ENCODE measurements at places on chromosomes 7 and 10.

GRCh38 chr7:115600207-115600606, 430.4 kb downstream of the TFEC start:
- DNase-seq, result no peak

GRCh38 chr7:44891372-44891771, 6.0 kb upstream of the PURB start:
- no peak for DNase-seq

DNA sequence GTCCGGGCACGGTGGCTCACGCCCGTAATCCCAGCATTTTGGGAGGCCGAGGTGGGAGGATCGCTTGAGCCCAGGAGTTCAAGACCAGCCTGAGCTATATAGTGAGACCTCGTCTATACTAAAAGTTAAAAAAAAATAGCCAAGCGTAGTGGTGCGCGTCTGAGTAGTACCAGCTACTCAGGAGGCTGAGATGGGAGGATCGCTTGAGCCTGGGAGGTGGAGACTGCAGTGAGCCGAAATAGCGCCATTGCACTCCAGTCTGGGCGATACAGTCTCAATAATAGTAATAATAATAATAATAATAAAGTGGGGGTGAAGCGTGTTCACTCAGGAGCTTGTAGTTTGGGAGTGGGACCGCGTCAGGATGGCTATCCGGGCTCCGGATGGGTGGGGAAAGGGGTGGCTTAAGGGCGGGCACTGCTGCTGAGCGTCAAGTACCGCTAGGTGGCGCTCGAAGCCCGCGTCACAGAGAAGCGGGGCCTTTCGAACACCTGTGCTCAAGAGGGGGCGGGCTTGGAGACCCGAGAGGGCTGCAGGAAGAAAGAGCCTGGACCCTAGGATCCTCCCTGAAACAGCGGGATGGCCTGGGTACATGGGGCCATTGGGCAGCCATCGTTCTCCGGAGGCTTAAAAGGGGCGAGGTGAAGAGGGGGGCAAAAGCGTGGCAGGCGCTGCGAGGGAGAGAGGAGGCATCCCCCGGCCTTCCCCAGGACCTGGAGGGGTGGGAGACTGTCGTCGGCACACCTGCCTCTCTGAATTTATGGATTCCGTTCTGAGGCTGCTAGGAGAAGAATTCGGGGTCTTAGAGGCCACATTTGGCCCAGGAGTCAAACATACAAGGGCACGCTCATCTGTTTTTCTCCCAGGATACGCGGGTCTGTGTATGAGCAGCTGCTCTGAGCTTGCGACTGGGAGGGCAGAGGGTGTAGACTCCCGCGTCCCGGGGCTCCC, 14.5 kb downstream of the LBX1 start:
- DNase-seq, result peak; percentile 81

DNA sequence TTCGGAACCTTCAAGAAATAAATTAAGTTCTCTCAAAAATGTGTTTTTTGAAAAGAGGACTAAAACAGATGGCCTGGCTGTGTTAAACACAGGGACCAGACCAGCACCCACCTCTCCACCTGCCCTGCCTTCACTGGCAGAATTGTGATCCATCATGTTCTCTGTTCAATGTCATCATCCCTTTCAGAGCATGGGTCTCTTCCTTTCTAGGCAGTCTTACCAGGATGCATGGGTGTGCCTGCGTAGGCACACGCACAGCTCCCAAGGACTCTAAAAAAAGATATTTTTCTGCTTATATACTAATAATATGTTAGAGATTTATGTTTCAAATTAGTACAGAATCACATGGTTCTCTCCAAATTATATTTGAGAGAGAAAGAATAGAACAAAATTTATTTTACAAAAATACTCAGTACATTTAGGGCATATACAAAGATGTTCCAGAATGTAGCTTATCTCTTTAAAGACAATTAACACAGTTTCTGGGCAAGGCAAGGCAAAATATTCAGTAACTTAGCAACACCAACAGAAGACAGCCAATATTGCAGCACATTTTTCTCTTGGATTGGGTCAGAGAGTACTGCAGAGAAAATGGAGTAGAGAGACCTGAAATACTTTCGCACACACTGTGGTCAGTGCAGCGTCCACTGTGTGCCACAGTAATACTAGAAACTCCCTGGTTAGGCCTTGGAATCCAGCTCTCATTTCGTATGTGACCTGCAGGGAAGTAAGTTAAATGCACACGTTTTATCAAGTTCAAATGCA, 52.8 kb downstream of the EGFR start:
- DNase-seq, result no peak

DNA sequence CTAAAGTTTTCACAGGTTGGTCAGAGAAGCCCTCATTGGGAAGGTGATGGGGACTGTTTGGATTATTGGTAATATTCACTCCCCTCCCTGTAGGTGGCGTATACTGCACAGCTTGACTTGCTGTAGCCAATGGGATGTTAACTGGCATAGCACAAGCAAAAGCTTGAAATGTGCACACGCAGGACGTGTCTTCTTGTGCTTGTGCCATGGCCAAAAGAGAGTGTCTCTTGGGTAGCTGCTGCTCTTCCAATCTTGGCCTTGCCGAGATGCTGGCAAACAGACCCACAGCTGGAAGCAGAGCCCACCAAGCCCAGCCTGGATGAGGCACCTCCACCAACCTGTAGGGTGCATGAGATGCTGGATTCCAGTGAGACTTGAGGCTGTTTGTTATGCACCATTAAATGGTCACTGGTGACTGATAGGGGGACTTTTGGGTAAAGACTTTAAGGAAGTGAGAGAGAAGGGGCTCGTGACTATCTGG, 266.0 kb downstream of the GRID1 start:
- peak; percentile 43 for DNase-seq

- peak; percentile 49 for DNase-seq
Measured at GRCh38 chr10:92573091-92573797, 649 bp downstream of the IDE start.

GRCh38 chr10:86802473-86803108, 46.2 kb downstream of the BMPR1A start:
- DNase-seq, result no peak

- DNase-seq, result no peak
Measured at GRCh38 chr7:43782768-43783555, 24.5 kb downstream of the BLVRA start.

DNA sequence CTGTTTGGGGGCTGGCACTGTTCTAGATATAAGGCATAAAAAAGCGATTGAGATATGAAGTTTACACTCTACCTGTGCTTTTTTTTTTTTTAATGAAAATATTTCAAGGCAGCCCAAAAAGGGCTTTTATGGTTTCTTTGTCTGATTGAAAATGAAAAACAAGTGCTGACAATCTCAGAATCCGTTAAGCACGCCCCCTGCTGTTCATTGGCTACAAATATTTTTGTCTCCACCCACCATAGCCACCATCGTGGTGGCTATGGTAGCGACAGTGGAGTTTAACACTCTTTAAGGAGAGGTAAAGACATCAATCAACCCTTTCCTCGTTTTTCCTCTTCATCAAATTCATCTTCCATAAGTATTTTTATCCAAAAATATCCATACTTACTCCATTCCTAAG, 94.2 kb downstream of the CD36 start:
- DNase-seq, result no peak

DNA sequence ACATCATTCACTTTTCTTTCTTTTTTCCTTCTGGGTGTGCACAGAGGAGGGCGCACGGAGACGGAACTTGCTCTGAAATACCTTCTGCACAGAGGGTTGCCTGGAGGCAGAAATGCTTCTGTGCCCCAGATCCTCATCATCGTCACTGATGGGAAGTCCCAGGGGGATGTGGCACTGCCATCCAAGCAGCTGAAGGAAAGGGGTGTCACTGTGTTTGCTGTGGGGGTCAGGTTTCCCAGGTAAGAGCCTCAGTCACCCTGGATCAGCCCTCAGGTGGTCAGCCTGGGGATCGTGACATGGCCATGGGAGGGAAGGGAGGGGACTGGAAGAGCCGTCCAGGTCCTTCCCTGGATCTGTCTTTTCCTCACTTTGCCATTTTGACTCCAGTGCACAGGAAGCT, 33.6 kb downstream of the VWA2 start:
- DNase-seq, result no peak

DNA sequence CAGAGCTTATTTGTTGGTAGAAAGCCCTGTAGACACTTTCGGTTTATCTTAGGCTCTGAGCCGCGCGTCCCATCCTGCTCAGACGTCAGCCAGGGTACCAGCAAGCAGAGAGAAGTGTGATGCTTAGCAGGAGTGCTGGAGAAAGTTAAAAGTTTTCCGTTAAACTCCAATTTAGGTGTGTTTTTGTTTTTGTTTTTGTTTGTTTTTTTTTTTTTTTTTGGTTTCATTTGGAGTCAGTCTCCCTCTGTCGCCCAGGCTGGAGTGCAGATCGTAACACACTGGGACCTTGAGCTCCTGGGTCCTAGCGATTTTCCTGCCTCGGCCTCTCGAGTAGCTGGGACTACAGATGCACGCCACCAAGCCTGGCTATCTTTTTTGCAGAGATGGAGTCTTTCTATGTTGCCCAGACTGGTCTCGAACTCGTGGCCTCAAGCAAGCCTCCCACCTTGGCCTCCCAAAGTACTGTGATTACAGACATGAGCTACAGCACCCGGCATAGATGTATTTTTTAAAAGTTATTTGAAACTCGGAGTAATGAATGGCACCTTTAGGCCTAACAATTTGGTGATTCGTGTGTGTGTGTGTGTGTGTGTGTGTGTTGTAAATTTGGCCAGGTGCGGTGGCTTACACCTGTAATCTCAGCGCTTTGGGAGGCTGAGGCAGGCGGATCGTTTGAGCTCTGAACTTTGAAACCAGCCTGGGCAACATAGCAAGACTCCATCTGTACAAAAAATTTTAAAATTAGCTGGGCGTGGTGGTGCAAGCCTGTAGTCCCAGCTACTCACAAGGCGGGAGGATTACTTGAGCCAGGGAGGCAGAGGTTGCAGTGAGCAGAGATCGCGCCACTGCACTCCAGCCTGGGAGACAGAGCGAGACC, 1.3 kb upstream of the HIP1 start:
- no peak for DNase-seq

DNA sequence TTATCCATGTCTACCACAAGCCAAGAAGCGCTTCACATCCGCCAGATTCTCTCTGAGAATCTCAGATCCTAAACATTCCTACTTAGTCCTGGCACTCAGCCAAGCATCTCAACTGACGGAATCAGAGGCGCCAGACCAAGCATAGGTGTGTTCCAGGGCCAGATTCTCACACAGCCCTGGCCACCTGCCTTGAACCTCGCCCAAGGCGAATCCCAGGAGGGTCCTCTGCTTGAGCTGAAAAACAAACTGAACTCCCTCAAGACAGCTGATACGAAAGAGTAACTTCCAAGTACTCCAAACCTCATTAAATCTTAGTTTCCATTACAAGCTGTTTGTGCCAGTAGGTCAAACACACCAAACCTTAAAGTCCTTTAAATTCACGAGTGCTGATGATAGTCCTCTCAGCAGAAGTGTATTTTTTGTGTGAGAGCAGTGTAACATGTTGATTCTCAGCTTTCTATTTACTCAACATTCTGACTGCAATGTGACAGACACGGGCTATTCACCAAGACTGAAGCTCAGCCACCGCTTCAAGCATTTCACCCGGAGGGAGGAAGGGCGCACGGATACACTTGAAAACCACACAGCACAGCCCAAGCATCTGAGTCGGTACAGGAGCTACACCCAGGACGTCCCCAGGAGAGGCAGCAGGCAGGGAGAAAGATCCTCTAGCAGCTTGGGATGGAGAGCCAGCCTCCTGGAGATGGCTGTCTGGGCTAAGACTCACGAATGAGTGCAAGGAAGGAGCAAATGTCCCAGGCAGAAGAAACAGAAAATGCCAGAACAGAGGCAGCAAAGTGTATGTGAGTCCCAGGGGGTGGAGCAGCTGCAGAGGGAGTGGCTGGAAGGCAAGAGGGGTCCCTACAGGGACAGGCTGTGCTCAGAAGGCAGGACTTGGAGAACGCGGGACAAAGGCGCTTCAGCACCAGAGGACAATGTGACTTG, 6.0 kb downstream of the PARD3 start:
- DNase-seq, result no peak

- no peak for DNase-seq
Measured at GRCh38 chr7:44574287-44574872, 672 bp upstream of the DDX56 start.

- no peak for DNase-seq
Measured at GRCh38 chr7:43844257-43844656, 25.1 kb downstream of the MRPS24 start.

DNA sequence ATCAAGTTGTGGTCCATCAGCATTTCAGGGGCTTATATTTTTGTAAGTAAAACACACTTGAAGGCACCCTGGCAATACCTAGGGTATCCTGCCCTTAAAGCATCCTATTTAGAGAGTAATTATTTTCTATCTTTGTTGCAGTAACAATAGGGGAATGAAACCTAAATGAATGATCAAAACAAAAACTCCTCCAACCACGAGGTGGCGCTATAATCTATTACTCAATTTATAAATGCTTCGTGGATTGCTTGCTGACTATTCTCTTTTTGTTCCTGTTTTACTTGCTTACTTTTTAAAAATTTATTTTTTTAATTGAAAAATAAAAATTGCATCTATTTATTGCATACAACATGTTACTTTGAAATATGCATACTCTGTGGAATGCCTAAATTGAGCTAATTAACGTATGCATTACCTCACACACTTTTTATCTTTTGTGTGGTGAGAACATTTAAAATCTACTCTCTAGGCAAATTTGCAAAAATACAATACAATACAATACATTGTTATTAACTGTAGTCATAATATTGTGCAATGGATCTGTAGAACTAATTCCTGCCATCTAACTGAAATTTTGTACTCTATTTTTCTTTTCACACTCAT, 147.7 kb upstream of the BMPER start:
- peak; percentile 56 for DNase-seq

DNA sequence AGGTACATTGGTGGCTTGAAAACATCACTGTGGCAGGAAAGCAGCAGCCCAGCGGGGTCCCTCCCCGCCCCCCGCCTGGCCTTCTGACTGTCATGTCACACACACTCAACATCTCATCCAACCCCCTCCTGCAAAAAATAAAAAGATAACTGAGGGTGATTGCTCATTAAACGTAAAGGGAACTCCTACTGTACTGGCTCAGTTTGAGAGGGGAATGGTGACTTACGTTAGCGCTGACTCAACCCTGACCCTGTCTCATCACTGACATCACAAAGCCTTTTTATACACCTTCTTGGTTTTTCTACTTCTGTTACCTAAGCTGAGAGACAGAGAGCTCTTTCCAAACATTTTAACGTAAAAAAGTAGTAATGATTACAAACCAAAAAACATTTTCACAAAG, 48.8 kb downstream of the ADARB2 start:
- DNase-seq, result no peak

- no peak for DNase-seq
Measured at GRCh38 chr7:5238500-5238899, 44.2 kb upstream of the SLC29A4 start.

DNA sequence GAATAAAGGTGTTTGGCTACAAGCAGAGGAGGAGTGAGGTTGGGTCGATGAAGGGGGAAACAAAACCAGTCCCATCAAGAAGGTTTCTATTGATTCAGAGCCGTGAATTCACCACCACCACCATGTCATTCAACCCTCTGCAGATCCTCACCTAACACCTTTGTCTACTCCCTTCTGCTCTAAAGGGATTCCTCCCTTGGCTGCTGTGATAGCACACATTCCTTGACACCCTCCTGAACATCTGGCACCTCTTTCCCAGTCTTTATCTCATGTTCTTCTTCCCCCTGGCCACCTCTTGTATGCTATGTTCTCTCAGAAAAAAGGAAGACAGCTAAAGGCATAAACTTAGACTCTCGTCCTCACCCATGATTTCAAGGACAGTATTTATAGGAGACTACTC, 318.0 kb downstream of the GPAM start:
- no peak for DNase-seq

GRCh38 chr7:100642534-100642907, 1.2 kb upstream of the TFR2 start:
- DNase-seq, result no peak

GRCh38 chr7:78063758-78064157, 265.2 kb downstream of the PHTF2 start:
- DNase-seq, result no peak

- DNase-seq, result no peak
Measured at GRCh38 chr10:49176310-49177268, 11.6 kb downstream of the TMEM273 start.
